ENCODE measurements at places on chromosomes 16 and 17. TPM values are rescaled to one million over a fixed set of nuclear protein-coding genes. Genes with fewer than 3 reads are reported as not detected.

Gene PPL
- 2.6 TPM for total RNA-seq

Gene SLC6A2
- total RNA-seq = not detected

Gene WSCD1
- total RNA-seq = 30.1 TPM

Gene SREBF1
- 53.3 TPM for total RNA-seq

Gene LRRC46
- total RNA-seq = 0.29 TPM

Gene ANKFN1
- total RNA-seq = not detected

All from vein endothelial cell (primary cell).